ENCODE measurements at places on chromosomes 2 and 18. TPM values are rescaled to one million over a fixed set of nuclear protein-coding genes. Genes with fewer than 3 reads are reported as not detected.

The ID2 gene
- total RNA-seq, result 145 TPM

The KLF7 gene
- total RNA-seq, result 5.4 TPM

The RAB6C gene
- not detected for total RNA-seq

The USP14 gene
- 39.3 TPM for total RNA-seq

The CFAP53 gene
- total RNA-seq, result 0.24 TPM

The ZC3H6 gene
- total RNA-seq, result 5.5 TPM

The ANKRD30BL gene
- not detected for total RNA-seq

The LOXL3 gene
- total RNA-seq, result 1.5 TPM

The TWIST2 gene
- 4.2 TPM for total RNA-seq

The IL1R2 gene
- 81.1 TPM for total RNA-seq

- DNase-seq, result no peak
Measured at GRCh38 chr2:42114091-42114490, 55.1 kb upstream of the EML4 start.

- DNase-seq, result no peak
Measured at GRCh38 chr2:236352761-236353593, 88.8 kb upstream of the ASB18 start.

DNA sequence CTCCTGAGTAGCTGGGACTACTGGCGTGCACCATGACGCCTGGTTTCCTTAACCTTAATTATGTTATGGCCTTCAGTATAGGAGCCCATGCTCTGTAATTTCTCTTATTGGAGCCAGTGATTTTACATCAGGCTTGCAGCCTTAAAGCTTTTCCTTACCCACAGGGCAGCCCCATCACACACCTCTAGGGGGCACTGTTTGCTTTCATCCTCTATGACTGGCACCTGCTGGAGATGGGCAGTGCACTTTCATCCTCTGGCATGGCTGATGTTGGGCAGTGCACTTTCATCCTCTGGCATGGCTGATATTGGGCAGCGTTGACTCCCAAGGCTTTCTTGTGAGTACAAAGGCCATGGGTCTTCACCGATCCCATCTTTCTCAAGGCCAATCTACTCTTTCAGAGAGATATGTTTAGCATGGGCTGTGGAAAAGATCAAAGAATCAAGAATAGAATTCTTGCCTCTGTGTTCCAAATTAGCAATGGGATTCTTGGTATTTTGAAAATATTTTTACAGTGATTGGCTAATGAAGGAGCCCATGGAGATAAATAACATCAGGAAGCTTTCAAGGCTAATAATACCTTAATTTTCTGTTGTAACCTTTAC is 80.7 kb upstream of the MEX3C start:
- DNase-seq, result no peak

DNA sequence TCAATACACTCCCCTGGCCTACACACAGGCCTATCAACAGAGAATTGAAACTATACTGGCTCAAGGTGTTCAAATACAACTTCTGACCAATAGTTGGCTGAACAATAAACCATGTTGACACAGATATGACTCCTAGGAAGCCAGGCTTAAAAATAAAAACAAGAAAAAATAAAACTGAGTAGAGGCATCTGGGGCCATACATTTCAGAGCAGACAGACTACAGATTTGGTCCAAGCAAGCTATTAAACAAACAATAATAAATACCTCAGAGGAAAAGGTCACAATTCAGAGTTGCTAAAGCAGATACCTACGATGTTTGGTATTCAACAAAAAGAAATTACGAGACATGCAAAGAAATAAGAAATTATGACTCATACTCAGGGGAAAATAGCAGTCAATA is 132.8 kb upstream of the ACVR2A start:
- no peak for DNase-seq

- DNase-seq, result no peak
Measured at GRCh38 chr18:6079406-6079805, 184.1 kb upstream of the TMEM200C start.

GRCh38 chr2:212076456-212076855 is 462.1 kb downstream of the ERBB4 start:
- DNase-seq, result no peak

- no peak for DNase-seq
Measured at GRCh38 chr2:88614497-88615157, 12.6 kb downstream of the EIF2AK3 start.

DNA sequence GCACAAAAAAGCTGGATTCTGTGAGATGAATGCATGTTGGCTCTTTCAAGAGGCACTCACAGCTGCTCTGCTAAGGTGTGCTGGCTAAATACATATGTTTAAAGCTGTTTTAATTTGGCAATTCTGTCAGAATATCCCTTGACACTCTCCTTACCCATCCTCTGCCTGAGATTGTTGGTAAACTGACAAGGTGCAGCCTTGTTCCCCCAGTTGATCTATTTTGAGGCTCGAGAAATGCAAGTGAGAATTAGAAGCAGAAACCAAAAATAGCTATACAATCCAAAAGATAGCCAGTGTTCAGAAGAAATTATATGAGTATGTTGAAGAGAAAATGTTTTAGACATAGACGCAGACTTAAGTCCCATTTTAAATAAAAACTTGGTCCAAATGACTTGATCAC is 971.7 kb upstream of the GYPC start:
- DNase-seq, result no peak

- no peak for DNase-seq
Measured at GRCh38 chr2:3610415-3610814, 15.5 kb downstream of the COLEC11 start.

GRCh38 chr2:179675435-179675834 is 186.0 kb downstream of the ZNF385B start:
- DNase-seq, result no peak

GRCh38 chr2:59925321-59925720 is 628.1 kb downstream of the BCL11A start:
- no peak for DNase-seq

DNA sequence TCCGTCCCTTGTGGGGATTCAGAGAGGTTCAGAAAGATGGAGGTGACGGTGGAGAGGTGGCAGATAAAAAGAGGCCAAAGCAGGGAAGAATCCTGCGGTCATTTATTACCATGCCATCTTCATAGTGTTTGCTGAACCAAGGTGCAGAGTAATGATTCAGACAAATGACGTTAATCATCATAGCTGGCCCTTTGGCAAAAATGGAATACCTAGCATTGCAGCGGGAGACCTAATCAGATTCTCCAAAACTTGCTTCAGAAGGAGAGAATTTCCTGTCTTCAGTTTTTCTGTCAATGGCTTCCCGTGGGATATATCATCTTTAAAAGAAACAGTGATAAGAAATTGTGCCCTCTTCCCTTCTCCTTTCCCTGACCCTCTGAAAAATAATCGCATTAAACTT is 175.4 kb downstream of the PTGR3 start:
- no peak for DNase-seq
